ENCODE measurements at places on chromosomes 16 and 17.

- no peak for DNase-seq
Measured at GRCh38 chr16:15790458-15790857, 66.4 kb downstream of the MYH11 start.

DNA sequence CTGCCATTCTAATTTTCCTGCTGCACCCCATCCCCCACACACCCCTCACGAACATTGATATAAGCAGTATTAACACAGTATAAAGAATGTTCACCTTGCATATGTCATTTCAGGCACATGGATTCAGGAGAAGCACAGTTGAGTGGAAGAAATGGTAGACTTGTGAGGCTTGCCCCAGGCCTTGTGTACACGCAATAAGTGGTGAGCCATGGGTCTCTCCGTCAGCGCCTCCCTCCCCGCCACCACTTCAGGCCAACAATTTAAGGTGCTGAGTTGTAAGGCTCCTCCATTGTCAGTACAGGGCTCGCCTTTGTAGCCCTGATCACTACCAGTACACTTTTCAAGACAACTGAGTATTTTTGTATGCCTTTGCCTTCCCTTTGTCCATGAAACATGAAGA, 12.2 kb upstream of the CLEC18C start:
- DNase-seq: no peak

DNA sequence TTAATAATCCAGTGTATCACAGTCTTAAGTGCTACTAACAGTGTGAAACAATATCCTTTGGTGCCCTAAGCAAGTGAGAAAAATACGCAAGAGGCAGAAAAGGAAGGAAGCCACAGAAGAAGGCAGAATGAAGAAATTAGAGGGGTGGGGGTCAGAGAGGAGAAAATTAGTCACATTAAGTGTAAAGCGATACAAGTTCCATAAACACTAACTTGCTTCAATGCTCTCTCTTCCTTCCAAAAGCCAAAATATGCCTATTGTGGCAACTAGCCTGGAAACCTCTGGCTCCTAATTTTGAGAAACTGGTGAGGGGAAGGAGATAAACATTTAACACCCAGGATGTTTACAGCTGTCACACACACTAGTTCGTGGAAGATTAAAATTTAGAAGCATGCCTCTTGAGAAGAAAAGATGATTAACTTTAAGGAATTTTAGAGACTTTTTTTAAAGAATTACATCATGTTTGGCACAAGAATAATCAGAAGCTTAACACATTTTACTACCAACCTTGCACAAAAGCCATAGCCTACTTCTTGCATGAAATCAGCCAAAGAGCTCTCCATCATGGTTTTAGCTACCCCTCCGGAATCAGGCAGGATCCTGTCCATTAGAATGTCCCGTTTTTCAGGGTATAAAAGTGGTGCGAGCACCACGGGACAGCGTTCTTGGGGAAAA, 44.7 kb downstream of the CNOT1 start:
- no peak for DNase-seq

GRCh38 chr16:11076259-11077018, 132.1 kb downstream of the CLEC16A start:
- no peak for DNase-seq

- no peak for DNase-seq
Measured at GRCh38 chr17:12521416-12521815, 144.3 kb upstream of the MYOCD start.

GRCh38 chr17:5680766-5681165, 96.5 kb upstream of the NLRP1 start:
- no peak for DNase-seq

DNA sequence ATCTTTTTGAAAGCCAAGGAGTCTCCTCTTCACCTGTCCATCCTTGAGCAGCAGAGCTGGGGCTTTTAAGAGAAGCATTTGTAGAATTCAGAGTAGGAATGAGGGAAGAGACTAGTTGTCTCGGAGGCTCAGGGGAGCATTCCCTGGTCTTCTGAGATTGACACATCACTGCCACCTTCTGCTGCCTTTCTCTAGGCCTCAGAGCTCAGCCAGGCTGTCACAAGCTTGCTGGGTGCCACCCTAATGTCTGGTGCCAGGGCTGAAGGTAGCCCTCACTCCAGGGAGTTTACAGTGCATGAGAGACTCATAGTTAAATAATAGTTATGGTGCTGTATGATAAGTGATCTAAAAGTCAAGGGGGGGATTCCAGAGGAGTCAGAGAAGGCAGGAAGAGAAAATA, 39.7 kb downstream of the B9D1 start:
- no peak for DNase-seq

- DNase-seq: no peak
Measured at GRCh38 chr16:23847948-23848347, 12.2 kb downstream of the PRKCB start.

- DNase-seq: no peak
Measured at GRCh38 chr17:16288860-16289571, 64.3 kb downstream of the CENPV start.

GRCh38 chr16:55444754-55445485, 34.1 kb upstream of the MMP2 start:
- no peak for DNase-seq

- no peak for DNase-seq
Measured at GRCh38 chr17:6108382-6108781, 38.2 kb downstream of the WSCD1 start.

GRCh38 chr16:13113741-13114140, 212.3 kb downstream of the SHISA9 start:
- DNase-seq: no peak

GRCh38 chr17:66807182-66807581, 27.7 kb upstream of the CACNG5 start:
- DNase-seq: peak; percentile 38

DNA sequence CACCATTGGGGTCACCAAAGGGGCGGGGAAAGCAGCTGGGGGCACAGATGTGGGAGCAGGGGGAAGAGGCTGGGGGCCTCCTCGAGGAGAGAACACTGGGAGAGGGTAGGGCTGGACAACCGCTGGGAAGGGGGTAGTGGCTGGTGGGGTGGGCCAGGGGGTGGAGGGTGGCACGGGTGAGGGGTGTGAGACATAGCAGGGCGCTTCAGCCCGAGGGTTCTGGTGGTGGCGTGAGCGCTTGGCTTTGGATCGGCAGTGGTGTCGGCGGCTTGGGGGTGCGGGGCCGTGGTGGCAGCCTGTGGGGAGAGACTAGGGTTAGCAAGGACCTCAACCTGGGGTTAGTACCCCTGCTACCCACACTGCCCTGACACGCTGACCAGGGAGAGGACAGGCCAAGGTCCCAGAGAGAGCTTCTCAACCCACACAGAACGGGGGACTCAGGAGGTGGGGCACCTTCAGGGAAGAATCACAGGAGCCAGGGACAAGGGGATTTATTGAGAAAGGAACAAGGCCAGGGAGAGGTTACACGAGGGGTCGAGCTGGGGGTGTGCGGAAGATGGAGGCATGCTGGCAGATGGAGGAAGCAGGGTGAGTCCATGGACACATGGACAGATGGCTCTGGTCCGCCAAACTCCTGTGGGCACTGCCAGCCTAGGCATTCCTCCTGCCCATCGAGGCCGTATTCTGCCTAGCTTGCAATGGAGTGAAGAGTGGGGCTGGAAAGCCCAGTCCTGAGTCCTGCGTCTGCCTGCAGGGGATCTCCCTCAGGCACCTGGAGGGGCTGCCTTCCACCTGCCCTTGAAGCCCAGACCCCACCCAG, 8.4 kb downstream of the PER1 start:
- no peak for DNase-seq
